Thyroid gland (tissue), 4 donors: ENCODE measurements at places on chromosomes 11 and 22.
A peak's percentile ranks its signal among the peaks of the same experiment; 100 is the strongest.

DNA sequence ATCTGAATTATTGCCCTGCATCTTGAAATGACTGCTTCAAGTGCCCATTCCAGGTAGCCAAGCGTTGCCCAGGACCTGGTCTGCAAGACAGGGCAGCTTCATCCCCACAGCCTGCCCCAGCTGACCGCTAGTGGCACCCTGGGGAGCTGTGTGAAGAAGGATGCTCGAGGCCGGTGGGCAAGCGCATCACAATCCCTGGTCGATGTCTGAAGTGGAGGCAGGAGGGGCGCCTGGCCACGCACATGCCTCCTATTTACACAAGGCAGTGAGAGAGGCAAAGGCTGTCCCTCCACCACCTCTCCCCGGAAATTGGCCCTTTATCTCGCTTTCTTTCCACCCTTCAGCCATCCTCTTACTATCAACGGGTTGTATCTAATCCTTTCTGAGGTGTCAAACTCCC is 28.1 kb upstream of the PHF21A start:
- DNase-seq: no peak

- DNase-seq: no peak
Observed at GRCh38 chr11:18105086-18105801, 638 bp downstream of the SAAL1 start.

DNA sequence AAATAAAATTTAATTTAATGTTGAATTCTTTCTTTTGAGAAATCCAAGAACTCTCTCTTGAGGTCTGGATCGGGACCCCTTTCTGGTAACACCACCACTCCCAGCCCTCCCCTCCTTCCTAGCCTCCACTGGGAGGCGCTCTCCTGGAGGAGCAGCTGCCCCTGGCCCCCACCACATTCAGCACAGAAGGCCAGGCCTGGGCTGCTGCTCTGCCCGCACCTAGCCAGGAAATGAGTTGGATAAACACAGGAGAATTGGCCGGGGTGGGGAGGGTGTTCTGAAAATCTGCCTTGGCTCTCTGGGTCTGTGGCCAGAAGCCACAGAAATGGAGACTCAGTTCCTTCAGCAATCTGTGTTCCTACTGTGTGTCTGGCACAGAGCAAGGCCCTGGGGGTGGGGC is 31.2 kb downstream of the C22orf42 start:
- DNase-seq: no peak

DNA sequence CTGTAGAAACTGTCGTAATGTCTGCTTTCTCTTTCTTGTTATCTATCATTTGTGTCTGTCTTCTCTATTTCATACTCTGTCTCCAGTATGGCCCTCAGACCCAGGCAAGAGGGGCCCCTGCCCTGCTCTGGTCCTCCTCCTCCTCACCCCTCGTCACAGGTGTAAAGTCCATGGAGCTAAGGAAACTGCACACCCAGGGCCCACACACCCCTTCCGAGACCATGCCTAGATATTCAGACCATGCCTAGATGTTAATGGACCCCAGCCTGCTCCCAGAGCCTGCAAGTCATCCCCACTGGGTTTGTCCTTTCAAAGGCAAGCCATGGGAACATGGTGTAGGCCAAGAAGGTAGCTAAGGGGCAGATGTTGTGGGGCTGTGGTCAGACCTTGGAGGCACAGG is 24.1 kb upstream of the ANO1 start:
- DNase-seq: no peak

- no peak for DNase-seq
Observed at GRCh38 chr22:22720724-22721261, 76.4 kb downstream of the GGTLC2 start.

DNA sequence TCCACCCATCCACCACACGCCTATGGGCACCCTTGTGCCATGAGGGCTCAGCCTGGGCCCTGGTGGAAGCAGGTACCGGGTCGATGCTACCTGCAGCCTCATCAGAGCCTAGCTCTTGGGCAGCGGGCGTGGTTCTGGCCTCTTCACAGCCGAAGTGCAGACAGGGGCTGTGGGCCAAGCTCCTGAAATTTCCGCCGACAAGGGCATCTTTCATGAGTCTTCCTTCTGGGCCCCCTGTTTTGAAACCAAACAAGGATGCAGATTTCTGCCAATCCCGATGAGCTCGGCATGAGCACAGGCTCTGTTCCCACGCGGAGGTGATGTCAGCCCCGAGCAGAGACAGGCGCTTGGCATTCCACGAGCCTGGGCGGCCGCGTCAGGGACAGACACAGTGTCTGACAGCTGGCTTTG is 22.6 kb upstream of the MGAT3 start:
- no peak for DNase-seq

GRCh38 chr22:20533879-20534265 is 26.5 kb downstream of the MED15 start:
- DNase-seq: no peak

DNA sequence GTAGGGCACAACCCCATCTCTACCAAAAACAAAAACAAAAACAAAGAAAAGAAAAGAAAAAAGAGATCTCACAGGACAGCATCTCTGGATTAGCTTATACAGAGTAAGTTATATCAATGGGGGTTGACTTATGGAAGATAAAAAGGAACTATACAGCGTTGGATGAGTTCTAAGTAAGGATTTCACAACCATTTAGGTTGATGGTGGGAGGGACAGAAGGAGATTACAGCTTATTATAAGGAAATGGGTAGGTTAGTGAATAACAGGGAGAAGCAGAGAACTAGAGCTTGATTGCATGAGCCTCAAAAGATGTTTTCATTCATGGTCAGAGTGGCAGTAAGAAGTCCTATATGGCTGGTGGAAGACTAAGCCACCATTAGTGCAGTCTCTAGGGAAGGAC is 60.3 kb downstream of the CECR2 start:
- DNase-seq: no peak

DNA sequence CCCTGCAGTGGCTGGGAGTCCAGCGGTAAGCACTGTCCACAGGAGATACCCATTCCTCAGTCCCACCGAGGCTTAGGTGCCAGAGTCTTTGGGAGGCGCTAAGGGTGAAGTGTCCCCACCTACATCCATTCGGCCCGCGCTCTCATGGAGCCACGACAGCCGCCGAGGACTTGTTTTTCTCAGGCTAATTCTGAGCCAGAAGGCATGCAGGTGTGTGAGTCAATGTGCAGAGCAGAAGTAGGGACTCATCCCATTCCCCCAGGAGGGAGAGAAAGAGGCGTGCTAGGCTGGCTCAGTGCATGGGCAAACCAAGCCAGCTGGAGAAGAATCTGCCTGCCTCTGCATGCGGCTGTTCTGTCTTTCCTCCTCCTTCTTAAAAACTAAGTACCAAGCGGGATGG is 46.6 kb downstream of the KCNC1 start:
- DNase-seq: no peak

DNA sequence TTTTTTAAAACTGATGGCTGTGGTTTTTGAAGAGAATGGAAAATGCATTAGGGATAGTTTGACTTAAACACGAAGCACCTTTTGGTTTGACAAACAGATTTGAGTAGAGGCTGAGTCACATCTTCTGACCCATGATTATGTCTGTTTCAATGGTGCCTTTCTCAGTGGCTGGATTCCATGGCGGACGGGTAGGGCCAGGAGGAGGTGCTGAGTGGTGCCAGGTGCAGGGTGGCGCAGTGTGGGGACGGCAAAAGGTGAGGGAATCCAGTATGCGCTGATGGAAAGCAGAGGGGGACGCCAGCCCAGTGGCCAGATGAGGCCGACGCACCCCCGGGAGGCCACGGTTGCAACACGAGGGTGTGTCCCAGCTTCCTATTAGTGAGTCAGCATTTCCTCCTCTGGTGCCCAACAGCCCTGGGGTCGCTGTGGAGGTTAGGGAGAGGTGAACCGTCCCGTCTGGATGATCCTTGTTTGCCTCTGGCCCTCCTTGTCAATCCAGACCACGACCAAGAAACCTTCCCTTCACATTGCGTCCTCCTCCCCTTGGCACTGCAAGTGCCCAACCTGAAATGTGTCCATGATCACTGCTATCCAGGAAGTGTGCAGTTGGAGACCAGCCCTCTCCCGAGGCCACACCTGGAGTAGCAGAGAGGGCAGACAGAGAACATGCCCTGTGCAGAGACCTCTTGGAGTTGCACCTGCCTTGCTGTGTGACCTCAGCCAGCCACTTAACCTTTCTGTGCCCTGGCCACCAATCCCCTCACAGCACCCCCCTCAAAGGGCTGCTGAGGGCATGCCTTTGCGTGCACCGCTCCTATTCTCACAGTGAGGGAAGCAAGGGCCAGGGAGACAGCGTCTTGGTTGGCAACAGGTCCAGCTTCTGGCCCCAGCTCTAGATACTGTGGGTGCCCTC is 32.5 kb upstream of the ATXN10 start:
- no peak for DNase-seq

- DNase-seq: no peak
Observed at GRCh38 chr22:50015451-50016307, 3.1 kb upstream of the IL17REL start.

- DNase-seq: no peak
Observed at GRCh38 chr22:48742556-48743343, 1084.9 kb downstream of the BRD1 start.

- peak; percentile 24 for DNase-seq
Observed at GRCh38 chr11:60899046-60899936, 7.1 kb downstream of the PRPF19 start.

- no peak for DNase-seq
Observed at GRCh38 chr11:8841899-8842298, 69.1 kb upstream of the AKIP1 start.

- peak; percentile 49 for DNase-seq
Observed at GRCh38 chr22:50276143-50276542, 6.0 kb upstream of the MAPK11 start.

GRCh38 chr11:104588970-104589369 is 309.3 kb downstream of the CASP12 start:
- no peak for DNase-seq
